ENCODE measurements at places on chromosomes 16 and 17. TPM values are rescaled to one million over a fixed set of nuclear protein-coding genes. Genes with fewer than 3 reads are reported as not detected.

LGALS9B gene
- not detected for total RNA-seq

PABPN1L gene
- total RNA-seq, result not detected

DNA sequence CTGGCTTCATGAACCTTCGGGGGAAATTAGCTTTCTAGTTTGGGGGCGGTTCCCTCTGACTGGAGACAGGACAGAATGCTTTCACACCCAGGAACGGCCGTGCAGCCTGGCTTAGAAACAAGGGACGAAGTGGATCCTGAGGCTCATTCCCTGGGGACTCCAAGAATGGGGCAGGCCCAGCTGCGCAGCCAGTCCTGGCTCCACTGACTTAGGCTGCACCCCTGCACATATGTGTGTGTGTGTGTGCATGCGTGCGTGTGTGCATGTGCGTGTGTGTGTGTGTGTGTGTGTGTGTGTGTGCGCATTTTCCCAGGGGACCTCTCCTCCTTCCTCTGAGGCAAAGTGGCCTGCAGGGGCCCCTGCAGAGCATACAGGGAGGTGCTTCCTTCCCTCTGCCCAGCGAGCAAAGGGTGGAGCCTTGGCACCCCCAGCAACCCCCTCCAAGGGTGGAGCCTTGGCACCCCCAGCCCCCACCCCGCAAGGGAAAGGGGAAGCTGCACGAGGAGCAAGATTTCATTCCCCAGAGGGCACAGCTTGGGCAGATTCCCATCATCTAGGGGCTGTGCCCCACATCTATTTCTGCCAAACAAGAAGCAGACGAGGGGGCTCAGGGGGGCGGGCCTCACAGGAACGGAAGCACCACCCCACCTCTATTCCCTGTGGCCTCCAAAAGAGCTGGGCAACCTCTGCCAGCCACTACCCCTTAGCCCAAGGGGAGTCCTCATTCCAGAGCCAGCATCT lies 97.6 kb upstream of the CBX4 start:
- H3K27ac ChIP-seq, result no peak overlapping the region
- H3K27me3 ChIP-seq, result no peaks in the 10 kb centered on the region
- H3K4me3 ChIP-seq, result no peak overlapping the region
- H3K36me3 ChIP-seq, result peaks cover 4% of the 10 kb centered on the region
- peaks cover 5% of the 10 kb centered on the region for H3K4me1 ChIP-seq

DNA sequence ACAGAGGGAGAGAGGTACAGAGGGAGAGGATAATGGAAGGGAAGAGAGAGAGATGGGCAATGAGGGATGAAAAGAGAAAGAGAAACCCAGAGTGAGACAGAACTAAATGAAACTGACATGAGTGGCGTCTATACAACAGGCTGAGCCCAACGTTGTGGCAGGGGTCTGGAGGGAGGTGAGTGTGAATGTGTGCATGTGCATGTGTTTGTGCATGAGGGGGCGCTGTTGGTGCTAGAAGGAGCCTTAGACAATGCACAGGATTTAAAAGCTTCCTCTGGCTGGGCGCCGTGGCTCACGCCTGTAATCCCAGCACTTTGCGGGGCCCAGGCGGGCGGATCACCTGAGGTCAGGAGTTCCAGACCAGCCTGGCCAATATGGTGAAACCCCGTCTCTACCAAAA lies 454.8 kb upstream of the CDH11 start:
- H3K4me1 ChIP-seq, result no peaks in the 10 kb centered on the region
- DNase-seq, result no peak
- no peak overlapping the region for H3K4me3 ChIP-seq
- no peaks in the 10 kb centered on the region for H3K27me3 ChIP-seq
- H3K36me3 ChIP-seq, result no peaks in the 10 kb centered on the region
- H3K27ac ChIP-seq, result no peak overlapping the region

GRCh38 chr17:55454906-55455474 lies 33.4 kb upstream of the MMD start:
- no peak overlapping the region for H3K27ac ChIP-seq
- no peak overlapping the region for H3K4me3 ChIP-seq
- peaks cover 11% of the 10 kb centered on the region for H3K4me1 ChIP-seq
- H3K36me3 ChIP-seq, result no peaks in the 10 kb centered on the region
- H3K27me3 ChIP-seq, result no peaks in the 10 kb centered on the region
- no peak for DNase-seq

GRCh38 chr16:20084624-20085226 lies 11.0 kb upstream of the GPR139 start:
- H3K27ac ChIP-seq, result no peak overlapping the region
- no peaks in the 10 kb centered on the region for H3K27me3 ChIP-seq
- no peaks in the 10 kb centered on the region for H3K4me1 ChIP-seq
- no peak for DNase-seq
- H3K36me3 ChIP-seq, result no peaks in the 10 kb centered on the region

BAHCC1 gene
- 13.7 TPM for total RNA-seq

DNA sequence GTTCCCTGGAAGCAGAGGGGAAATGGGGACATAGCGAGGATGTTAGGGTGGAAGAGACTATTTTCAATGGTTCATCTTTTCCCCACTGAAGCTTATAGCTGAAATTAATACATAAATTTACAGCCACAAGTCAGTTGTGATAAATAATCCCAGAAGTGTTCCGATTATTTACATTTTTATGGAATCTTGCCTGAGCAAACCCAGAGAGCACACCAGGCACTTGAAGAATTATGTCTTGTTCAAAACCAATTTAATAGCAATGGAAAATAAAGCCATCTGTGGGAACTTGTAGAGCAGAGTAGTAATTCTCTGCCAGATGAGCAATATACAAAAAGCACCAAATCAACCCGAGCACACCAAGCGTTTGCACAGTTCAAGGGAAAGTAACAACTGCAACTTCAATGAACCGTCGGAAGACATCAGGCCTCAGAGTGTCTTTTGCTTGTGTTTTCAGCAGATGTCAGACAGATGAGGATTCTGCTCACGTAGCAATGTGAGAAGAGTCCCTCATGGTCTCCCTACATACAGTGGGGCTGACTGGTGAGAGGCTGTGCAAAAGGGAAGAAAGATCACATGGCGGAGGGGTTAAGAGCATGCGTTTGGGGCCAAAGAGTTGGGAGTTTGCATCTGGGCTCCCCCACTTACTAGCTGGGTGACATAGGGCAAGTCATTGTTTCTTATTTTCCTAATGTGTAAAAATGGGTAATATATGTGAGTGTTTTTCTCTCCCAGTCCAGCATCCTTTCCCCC lies 148.7 kb upstream of the HS3ST2 start:
- DNase-seq, result no peak
- no peak overlapping the region for H3K27ac ChIP-seq
- no peaks in the 10 kb centered on the region for H3K4me1 ChIP-seq
- no peaks in the 10 kb centered on the region for H3K36me3 ChIP-seq
- no peak overlapping the region for H3K4me3 ChIP-seq
- no peaks in the 10 kb centered on the region for H3K27me3 ChIP-seq

CRYBA1 gene
- not detected for total RNA-seq

DNA sequence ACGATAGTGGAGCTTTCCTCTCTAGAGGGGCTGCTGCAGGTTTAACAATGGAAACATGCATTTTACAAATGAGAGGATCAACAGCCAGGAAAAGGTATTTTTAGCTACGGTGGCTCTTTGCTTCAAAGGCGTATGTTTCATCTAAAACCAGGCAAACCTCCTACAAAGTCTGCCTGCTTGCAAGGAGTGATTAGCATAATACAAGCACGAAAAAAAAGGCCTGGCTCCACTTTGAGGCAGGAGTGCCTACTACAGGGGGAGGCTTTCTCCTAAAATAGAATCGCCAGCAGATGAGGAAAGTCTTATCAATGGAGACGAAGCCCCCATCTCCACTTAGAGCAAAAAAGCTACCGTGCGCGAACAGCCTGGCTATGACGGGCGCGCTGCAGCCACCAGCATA lies 27.1 kb upstream of the MTSS2 start:
- H3K27ac ChIP-seq, result no peak overlapping the region
- H3K4me3 ChIP-seq, result no peak overlapping the region
- H3K4me1 ChIP-seq, result peaks cover 37% of the 10 kb centered on the region
- no peaks in the 10 kb centered on the region for H3K27me3 ChIP-seq
- H3K36me3 ChIP-seq, result no peaks in the 10 kb centered on the region

GRCh38 chr17:28864991-28865849 lies 10.4 kb downstream of the ERAL1 start:
- H3K4me3 ChIP-seq, result no peak overlapping the region
- no peaks in the 10 kb centered on the region for H3K27me3 ChIP-seq
- DNase-seq, result no peak
- H3K36me3 ChIP-seq, result peaks cover 5% of the 10 kb centered on the region
- no peaks in the 10 kb centered on the region for H3K4me1 ChIP-seq

MMP25 gene
- total RNA-seq, result 0.83 TPM

DNA sequence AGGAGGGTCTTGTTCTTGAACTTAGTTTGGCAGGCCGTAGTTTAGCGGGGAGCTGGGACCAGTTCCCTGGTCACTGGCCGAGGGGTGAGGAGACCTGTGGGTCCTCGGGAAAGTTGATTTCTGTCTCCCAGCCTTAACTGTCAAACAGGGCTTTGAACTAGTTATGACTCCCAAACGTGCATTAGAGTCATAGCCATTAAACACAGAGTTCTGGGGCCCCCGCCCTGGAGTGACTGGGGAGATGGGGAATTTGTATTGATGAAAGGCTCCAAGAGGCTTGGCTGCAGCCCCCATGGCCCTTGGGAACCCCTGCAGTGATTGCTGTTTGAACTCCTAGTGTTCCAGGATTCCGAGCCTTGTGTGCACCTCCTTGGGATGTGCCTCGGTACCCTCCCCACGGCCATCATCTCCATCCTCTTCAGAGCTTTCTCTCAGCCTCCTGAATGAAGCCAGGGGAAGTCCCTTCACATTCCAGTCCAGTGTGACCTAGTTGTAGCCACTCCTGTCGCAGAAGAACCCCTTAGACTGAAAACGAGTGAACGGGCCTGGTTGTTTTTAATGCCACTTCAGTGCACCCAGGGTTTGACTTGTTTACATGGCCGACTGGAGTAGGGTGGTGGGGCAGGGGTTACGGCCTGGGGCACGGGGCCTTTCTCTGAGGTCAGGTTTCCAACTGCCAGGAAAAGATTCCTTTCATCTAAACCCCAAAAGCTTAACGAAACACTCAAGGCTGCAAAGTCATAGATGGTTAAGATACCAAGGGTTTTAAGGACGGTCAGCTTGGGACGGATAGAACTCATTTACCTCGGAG lies 1.4 kb downstream of the MPRIP start:
- H3K4me1 ChIP-seq, result peaks cover 40% of the 10 kb centered on the region
- H3K4me3 ChIP-seq, result peak overlapping the region; percentile 71
- H3K36me3 ChIP-seq, result no peaks in the 10 kb centered on the region

GRCh38 chr17:20039037-20039436 lies 29.9 kb downstream of the SPECC1 start:
- no peak overlapping the region for H3K27ac ChIP-seq
- no peaks in the 10 kb centered on the region for H3K4me1 ChIP-seq
- H3K36me3 ChIP-seq, result no peaks in the 10 kb centered on the region
- DNase-seq, result no peak

SMCR8 gene
- total RNA-seq, result 28.3 TPM

TIMP2 gene
- 93.2 TPM for total RNA-seq

DNA sequence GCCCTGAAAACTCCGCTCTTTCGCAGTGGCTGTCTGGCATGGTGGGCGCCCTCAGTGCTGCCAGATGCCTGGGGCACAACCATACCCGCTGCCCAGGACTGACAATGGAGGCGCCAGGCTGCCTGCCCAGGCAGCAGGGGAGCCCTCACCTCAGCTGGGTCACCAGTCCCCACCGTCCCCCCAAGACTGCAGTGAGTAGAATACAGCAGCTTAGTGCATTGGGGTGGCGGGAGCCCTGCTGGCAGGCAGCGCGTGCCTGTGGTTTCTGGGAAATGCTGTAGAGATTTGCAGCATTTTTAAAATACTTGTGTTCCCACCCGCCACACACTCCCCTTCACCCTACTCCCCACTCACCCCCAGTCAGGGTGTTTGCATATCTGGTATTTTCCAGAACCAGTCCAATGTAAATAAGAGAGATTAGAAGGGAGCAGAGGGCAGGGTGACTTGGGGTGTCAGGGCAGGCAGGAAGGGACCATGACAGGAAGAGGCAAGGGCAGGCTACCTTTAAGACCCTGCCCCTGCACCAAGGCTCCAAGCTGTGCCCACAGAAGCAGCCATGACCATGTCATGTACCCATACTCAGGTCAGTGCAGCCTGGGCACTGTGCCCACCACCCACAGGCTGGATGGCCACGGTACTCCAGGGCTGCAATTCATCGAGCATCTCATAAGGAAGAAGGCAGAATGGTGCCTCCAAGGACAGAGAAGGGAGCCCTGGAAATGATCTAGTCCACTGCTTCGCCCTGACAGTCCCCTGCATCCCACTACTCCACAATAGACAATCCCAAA lies 21.5 kb downstream of the MYO18A start:
- H3K4me3 ChIP-seq, result no peak overlapping the region
- peak overlapping the region; percentile 65 for H3K27ac ChIP-seq
- no peaks in the 10 kb centered on the region for H3K36me3 ChIP-seq

DNA sequence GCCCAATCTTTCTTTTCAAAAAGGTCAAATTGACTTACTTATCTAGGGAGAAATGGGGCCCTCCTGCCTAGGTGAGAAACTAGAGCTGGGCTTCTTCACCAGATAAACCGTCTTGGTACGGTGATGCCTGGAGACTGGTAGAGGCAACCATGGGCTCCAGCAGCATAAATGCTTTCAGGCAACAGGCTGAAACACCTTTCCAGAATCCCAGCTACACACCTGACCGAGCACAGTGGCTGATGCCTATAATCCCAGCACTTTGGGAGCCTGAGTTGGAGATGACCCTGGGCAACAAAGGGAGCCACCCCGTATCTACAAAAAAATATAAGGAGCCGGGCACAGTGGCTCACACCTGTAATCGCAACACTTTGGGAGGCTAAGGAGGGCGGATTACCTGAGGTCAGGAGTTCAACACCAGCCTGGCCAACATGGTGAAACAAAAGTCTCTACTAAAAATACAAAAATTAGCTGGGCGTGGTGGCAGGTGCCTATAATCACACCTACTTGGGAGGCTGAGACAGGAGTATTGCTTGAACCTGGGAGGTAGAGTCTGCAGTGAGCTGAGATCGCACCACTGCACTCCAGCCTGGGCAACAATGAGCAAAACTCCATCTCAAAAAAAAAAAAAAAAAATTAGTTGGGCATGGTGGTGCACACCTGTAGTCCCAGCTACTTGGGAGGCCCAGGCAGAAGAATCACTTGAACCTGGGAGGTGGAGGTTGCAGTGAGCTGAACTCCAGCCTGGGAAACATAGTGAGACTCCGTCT lies 8.0 kb downstream of the TRAF4 start:
- no peak overlapping the region for H3K4me3 ChIP-seq
- peaks cover 41% of the 10 kb centered on the region for H3K4me1 ChIP-seq
- peaks cover 26% of the 10 kb centered on the region for H3K36me3 ChIP-seq

GRCh38 chr16:72482695-72483094 lies 310.7 kb upstream of the PMFBP1 start:
- no peaks in the 10 kb centered on the region for H3K36me3 ChIP-seq
- no peak for DNase-seq
- no peak overlapping the region for H3K27ac ChIP-seq
- H3K4me1 ChIP-seq, result no peaks in the 10 kb centered on the region

GRCh38 chr17:61239953-61240352 lies 159.7 kb upstream of the TBX2 start:
- H3K27me3 ChIP-seq, result no peaks in the 10 kb centered on the region
- peak overlapping the region; percentile 55 for H3K27ac ChIP-seq
- peaks cover 24% of the 10 kb centered on the region for H3K4me1 ChIP-seq
- no peaks in the 10 kb centered on the region for H3K36me3 ChIP-seq
- DNase-seq, result no peak

AGRP gene
- total RNA-seq, result not detected

Measured in thyroid gland (tissue), 4 donors.